ENCODE measurements at places on chromosomes 6 and 20. TPM values are rescaled to one million over a fixed set of nuclear protein-coding genes. Genes with fewer than 3 reads are reported as not detected.

DNA sequence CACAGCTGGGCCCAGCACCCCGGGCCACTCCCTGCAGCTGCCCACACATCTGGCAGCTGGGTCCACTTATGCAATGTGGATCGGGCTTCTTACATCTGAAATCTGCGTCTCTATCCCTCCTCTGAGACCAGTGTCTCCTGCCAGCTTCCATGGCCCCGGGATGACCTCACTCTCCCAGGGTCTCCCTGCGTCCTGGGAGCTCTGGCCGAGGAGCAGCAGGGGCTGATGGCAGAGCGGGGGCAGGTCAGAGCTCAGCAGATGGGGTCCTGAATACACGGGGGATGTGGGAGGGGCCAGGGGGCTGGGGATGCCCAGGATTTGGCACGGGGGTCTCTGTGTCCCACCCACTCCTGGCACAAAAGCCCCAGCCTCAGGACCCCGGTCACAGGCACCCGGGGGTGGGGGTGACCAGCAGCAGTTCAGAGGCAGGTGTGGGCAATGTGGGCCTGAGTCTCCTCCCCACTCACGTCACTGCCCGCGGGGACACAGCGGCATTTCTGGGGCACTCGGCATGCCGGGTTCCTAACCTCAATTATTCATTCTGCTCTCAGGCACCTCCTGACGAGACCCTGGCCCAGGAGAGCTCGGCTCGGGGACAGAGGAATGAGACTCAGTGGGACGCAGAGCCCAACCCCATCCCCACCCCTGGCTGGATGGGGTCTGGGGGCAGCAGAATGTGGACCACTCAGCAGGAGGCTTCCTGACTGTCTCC, 16.4 kb downstream of the CHRNA4 start:
- no peaks in the 10 kb centered on the region for H3K27me3 ChIP-seq
- no peak overlapping the region for H3K4me3 ChIP-seq
- H3K36me3 ChIP-seq, result no peaks in the 10 kb centered on the region

- H3K27me3 ChIP-seq, result no peaks in the 10 kb centered on the region
- no peaks in the 10 kb centered on the region for H3K36me3 ChIP-seq
- no peaks in the 10 kb centered on the region for H3K4me1 ChIP-seq
- no peak overlapping the region for H3K27ac ChIP-seq
- no peak overlapping the region for H3K4me3 ChIP-seq
- DNase-seq, result no peak
Measured at GRCh38 chr20:20344476-20344875, 23.4 kb upstream of the INSM1 start.

Gene CDSN
- not detected for total RNA-seq

DNA sequence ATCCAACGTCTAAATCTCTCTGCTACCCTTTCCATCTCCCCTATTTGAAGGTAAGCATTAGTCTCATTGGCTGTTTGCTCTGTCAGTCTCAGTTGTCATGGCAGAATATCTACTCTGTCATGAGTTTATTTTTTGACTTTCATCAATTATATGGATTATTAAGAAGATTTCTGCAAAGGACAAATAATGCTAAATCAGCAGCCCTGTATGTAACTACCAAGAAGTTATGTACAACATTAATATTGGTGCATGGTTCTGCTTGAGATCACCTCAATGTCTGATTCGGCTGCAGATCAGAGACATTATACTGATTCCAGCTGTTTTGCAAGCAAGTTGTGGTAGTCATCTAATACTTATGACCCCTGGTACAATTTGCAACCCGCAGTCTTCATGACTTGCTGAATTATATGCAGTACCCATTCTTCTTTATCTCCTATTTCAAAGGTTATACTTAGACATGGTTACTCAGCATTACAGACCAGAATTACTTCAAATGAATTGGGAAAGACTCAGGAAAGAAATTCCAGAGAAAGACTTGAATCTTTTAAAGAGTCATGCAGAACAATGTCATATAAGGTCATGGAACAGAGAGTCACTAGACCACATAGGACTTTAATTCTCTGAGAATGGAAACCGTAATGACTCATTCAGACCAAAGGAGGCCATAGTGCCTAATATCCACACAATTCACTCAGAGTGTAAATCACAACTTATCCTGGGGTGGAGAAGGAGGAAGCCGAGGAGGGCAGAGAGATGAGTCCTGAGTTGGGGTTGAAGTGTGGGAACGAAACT, 201.4 kb downstream of the IBTK start:
- no peaks in the 10 kb centered on the region for H3K4me1 ChIP-seq
- no peak overlapping the region for H3K4me3 ChIP-seq
- no peak for DNase-seq

Gene SIRT5
- total RNA-seq, result 10.7 TPM

DNA sequence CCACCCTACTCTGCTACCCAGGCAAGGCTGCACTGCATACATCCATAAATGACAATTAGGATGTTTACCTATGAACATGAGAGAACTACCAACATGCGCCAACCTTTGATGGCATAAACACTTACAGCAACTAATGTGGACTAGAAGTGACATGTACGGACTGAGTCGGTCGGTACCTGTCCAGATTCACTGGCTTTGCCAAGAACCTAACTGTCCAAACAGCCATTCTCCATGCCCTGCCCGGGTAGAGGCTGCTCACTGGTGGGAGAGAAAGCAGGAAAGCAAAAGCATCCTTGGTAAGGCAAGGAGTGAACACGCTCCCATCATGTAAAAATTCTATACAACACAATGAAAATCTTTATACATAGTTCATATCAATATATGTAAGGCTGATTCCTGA, 30.0 kb downstream of the SYNDIG1 start:
- H3K4me3 ChIP-seq, result no peak overlapping the region
- no peak for DNase-seq
- H3K27me3 ChIP-seq, result no peaks in the 10 kb centered on the region
- H3K36me3 ChIP-seq, result no peaks in the 10 kb centered on the region
- no peaks in the 10 kb centered on the region for H3K4me1 ChIP-seq

Gene NNAT
- total RNA-seq, result 0.76 TPM

GRCh38 chr6:129475477-129476247, 234.3 kb downstream of the ARHGAP18 start:
- no peaks in the 10 kb centered on the region for H3K27me3 ChIP-seq
- DNase-seq, result no peak
- no peaks in the 10 kb centered on the region for H3K4me1 ChIP-seq
- H3K36me3 ChIP-seq, result no peaks in the 10 kb centered on the region
- no peak overlapping the region for H3K4me3 ChIP-seq

Gene KCNQ2
- not detected for total RNA-seq

DNA sequence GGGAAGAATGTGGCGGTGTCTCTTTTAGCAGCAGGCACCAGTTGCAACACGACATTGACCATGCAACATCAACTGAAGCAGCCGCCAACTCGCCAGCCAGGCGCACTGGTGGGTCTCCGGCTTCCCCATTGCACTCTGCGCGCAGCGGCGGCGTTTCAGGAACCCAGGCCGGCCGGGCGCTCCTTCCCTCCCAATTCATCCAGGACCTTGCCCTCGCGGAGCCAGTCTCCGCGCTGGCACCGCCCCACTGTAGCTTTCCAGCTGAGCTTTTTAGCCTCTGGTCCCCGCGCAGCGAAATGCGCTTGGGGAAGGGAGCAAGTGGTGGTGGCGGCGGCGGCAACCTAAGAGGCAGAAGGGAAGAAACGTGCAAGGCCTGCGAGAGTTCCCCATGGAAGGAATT, 297.9 kb upstream of the RIMS1 start:
- H3K36me3 ChIP-seq, result no peaks in the 10 kb centered on the region
- no peaks in the 10 kb centered on the region for H3K4me1 ChIP-seq
- DNase-seq, result no peak
- H3K4me3 ChIP-seq, result no peak overlapping the region
- no peak overlapping the region for H3K27ac ChIP-seq
- no peaks in the 10 kb centered on the region for H3K27me3 ChIP-seq

- H3K36me3 ChIP-seq, result no peaks in the 10 kb centered on the region
- no peaks in the 10 kb centered on the region for H3K4me1 ChIP-seq
- DNase-seq, result no peak
- no peaks in the 10 kb centered on the region for H3K27me3 ChIP-seq
- no peak overlapping the region for H3K4me3 ChIP-seq
Measured at GRCh38 chr6:80921861-80922460, 815.5 kb downstream of the BCKDHB start.

Gene SLC17A1
- not detected for total RNA-seq

DNA sequence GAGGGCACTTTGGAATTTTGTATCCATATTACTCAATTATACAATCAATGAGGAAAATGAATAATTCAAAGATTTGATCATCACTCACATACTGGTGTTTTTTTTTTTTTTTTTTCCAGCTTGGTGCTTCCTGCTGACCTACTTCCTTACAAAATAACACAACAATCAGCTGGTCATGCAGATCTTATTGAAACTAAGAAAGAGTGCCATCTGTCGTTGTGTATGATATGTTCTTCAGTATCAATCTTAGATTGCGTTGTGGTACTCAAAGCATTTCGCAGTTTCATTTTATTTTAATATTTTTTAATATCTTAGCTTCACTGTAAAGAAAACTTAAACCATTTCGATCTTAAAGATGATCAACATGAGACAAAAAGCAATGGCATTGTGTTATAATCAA, 155.6 kb downstream of the OGFRL1 start:
- H3K4me3 ChIP-seq, result no peak overlapping the region
- no peaks in the 10 kb centered on the region for H3K27me3 ChIP-seq
- DNase-seq, result no peak

- no peak for DNase-seq
- no peaks in the 10 kb centered on the region for H3K36me3 ChIP-seq
- no peak overlapping the region for H3K4me3 ChIP-seq
- no peak overlapping the region for H3K27ac ChIP-seq
Measured at GRCh38 chr6:145189836-145190235, 545.5 kb downstream of the EPM2A start.

- no peaks in the 10 kb centered on the region for H3K36me3 ChIP-seq
- peaks cover 22% of the 10 kb centered on the region for H3K4me1 ChIP-seq
- no peak overlapping the region for H3K27ac ChIP-seq
- H3K4me3 ChIP-seq, result no peak overlapping the region
Measured at GRCh38 chr6:44655412-44656342, 268.2 kb downstream of the CDC5L start.

Gene FRS3
- total RNA-seq, result 0.31 TPM

DNA sequence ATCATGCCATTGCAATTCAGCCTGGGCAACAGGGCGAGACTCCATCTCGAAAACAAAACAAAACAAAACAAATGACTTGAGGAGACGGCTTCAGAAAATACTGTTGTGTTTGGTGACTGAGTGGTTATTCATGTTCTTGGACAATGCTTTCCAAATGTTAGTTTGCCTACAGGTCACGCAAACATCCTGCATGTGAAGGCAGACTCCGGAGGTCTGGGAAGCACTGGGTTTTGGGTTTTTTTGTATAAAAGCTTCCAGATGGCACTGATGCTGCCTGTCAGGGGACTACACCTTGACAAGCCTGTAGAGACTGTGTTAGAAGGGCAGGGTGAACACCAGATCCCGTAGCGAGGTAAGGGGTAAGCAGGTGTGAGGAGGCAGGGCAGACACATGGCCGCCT, 81.7 kb downstream of the THBS2 start:
- no peak overlapping the region for H3K4me3 ChIP-seq
- DNase-seq, result no peak
- peak overlapping the region; percentile 14 for H3K27ac ChIP-seq
- H3K36me3 ChIP-seq, result no peaks in the 10 kb centered on the region

Gene SPATS1
- total RNA-seq, result not detected

Gene ISM1
- 2.3 TPM for total RNA-seq

DNA sequence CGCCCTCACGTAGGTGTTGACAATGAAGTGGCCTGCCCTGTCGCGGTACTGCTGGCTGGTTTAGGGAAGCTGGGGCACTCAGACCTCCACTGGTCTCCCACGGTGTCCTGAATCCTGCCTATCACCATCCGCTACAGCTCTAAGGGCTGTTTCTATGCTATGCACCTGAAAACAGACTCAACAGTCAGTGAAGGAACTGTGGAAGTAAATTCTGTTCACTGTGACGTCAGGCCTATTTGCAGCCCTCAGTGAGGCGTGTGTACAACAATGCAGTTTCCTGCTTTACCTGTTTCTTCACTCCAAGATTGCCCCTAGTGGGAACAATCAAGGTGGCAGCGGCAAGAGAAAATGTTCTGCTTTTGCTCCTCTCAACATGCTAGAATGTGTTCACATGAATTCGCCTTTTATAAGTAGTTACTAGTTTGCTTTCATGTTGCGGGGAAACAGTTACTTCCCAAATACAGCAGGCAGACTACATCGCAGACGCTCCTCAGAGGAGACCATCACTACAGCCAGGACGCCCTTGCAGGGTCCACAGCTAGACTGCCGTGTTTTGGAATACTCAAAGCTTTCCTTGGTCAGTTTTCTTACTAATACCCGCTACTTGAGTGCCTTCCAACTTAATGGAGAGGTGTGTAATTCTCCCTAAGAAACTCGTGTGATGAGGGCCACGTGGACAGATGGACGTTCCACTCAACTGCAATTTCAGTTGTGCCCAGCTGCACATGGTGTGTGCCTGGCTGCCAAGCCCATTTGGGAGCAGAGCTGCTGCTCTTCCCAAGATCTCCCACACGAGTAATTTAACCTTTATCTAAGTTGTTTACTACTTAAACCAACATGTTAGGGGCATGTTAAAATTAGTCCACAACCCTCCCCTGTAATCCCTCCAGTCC, 25.4 kb downstream of the DIDO1 start:
- H3K27ac ChIP-seq, result peak overlapping the region; percentile 82
- no peak for DNase-seq
- H3K27me3 ChIP-seq, result no peaks in the 10 kb centered on the region
- H3K4me3 ChIP-seq, result no peak overlapping the region
- peaks cover 5% of the 10 kb centered on the region for H3K36me3 ChIP-seq

Gene WFDC10B
- not detected for total RNA-seq

- no peak overlapping the region for H3K27ac ChIP-seq
- DNase-seq, result no peak
- H3K27me3 ChIP-seq, result no peaks in the 10 kb centered on the region
Measured at GRCh38 chr6:32664827-32665362, 1.6 kb downstream of the HLA-DQB1 start.

- H3K4me1 ChIP-seq, result peaks cover 5% of the 10 kb centered on the region
- H3K36me3 ChIP-seq, result no peaks in the 10 kb centered on the region
- DNase-seq, result no peak
- no peak overlapping the region for H3K4me3 ChIP-seq
Measured at GRCh38 chr20:44856442-44856841, 29.1 kb upstream of the YWHAB start.

- no peaks in the 10 kb centered on the region for H3K36me3 ChIP-seq
- H3K27me3 ChIP-seq, result peaks cover 46% of the 10 kb centered on the region
- peak overlapping the region; percentile 62 for H3K4me3 ChIP-seq
- DNase-seq, result no peak
- H3K27ac ChIP-seq, result no peak overlapping the region
- peaks cover 16% of the 10 kb centered on the region for H3K4me1 ChIP-seq
Measured at GRCh38 chr20:21505161-21505809, 8.6 kb downstream of the NKX2-2 start.

Gene BTN1A1
- not detected for total RNA-seq

Gene SIRPB1
- total RNA-seq, result 0.13 TPM

Measured in esophagus squamous epithelium (tissue), 5 donors.